ENCODE measurements at places on chromosomes 5 and 9.
A peak's percentile ranks its signal among the peaks of the same experiment; 100 is the strongest.

DNA sequence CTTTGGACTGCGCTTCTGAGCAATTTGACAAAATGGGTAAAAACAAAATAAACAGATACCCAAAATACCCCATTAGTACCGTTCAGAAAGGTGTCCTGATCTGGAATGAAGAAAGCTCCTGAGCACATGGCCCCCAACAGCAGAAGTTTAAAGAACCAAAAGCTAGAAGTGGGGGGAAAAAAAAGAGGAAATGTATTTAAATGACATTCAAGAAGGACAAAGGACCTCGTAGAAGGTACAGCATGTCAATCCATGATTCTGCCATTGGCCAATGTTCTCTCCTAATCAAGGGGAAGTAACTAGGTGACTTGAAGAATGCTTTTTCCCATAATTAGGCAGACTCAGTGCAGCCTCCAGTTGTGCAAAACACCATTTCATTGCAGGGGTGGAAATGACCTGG lies 78.6 kb downstream of the SERINC5 start:
- DNase-seq = no peak

DNA sequence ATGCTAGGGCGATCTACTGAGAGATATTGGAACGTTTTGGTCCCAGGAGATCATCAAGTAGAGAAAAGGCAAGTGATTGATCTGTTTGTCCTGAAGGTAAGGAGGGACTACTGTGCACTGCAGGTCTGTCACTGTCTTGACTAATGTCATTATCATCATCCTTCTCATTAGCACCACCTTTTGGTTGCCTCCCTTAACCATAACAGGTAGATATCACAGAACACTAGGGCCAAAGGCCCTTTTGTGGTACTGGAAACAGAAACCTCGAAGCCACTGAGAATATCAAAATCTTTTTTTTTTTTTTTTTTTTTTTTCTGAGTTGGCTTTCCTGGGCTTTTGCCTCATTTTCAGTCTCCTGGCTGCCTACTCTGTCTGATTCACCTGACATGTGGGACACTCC lies 134.0 kb downstream of the KCTD16 start:
- DNase-seq = no peak

GRCh38 chr5:83917261-83917908 lies 196.7 kb upstream of the HAPLN1 start:
- no peak for DNase-seq

- DNase-seq = peak; percentile 61
Observed at GRCh38 chr5:170338933-170339779, 41.6 kb upstream of the LCP2 start.

GRCh38 chr9:14608540-14608939 lies 84.7 kb downstream of the ZDHHC21 start:
- DNase-seq = no peak

All from stimulated activated CD4-positive, alpha-beta T cell treated with anti-CD3 and anti-CD28 coated beads, Interleukin-4, amount 100 ng/mL, for 1 hour (primary cell).